ENCODE measurements at places on chromosomes 3 and 15. TPM values are rescaled to one million over a fixed set of nuclear protein-coding genes. Genes with fewer than 3 reads are reported as not detected.

Gene PRTG
- 5.8 TPM for total RNA-seq

Gene MNS1
- total RNA-seq: 2.4 TPM

Gene SCG5
- 11.1 TPM for total RNA-seq

- no peak for DNase-seq
These were observed 275.9 kb downstream of the UBE2E2 start for GRCh38 chr3:23479026-23479425.

DNA sequence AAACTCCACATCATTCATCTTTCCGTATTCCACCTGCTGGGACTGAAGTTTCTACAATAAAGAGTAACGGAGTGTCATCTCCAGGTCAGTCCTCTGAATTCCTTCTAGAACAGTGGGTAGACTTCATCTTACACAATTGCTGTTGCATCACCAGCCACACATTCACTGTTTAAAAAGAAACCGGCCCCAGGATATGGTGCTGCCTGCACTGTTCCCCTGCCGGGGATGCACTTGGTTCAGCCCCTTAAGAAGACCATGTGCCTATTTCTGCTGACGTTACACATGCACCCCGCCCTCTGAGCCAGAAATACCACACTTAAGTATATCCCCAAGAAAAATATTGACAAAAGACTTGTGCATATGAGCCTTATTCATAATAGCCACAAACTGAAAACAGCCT, 233.4 kb downstream of the FEZF2 start:
- no peak for DNase-seq

DNA sequence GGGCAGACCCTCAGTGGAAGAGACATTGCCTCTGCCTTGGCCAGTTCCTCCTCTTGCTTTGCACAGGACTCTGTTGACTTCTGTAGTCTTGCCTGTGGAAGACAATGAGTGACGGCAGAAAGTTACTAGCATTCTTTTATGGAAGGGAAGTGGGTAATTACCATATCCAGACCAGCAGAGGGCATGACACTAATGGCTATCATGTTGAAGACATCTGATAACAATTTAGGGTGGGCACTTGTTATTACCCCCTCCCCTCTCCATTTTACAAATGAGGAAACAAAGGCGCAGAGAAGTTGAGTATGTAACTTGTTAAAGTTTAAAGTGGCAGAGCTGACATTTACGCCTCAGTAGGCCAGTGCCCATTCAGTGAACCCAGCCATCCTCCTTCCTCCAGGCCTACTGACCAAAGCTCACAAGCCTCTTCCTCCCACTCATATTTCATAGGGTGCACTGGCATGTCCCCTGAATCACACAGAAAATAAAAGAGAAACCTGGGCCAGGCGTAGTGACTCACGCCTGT, 48.2 kb upstream of the FMN1 start:
- no peak for DNase-seq

Gene SLC9C1
- 0.48 TPM for total RNA-seq

GRCh38 chr3:54827776-54828175, 100.1 kb downstream of the LRTM1 start:
- DNase-seq: no peak
